ENCODE measurements at places on chromosomes 12 and 14.
A peak's percentile ranks its signal among the peaks of the same experiment; 100 is the strongest.

DNA sequence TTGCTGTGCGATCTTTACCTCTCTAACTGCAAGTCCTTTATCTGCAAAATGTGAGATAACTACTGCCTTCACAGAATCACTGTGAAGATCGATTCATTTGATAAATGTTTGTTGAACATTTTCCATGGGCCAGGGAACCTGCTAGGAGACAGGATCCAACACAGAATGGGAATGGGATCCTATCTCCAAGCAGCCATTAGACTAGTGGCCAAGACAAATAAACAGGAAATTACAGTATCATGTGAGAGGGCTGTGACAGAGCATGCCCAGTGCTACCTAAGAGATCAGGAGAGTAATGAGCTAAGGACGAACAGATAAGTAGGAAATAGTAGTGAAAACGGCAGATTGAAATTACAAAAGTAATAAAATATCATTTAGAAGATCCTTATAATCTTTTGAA lies 105.7 kb downstream of the GRIN2B start:
- no peak for DNase-seq

- no peak for DNase-seq
These were observed 45.4 kb downstream of the PHLDA1 start for GRCh38 chr12:75986001-75986746.

- no peak for DNase-seq
These were observed 13.5 kb downstream of the TBX3 start for GRCh38 chr12:114670291-114670980.

DNA sequence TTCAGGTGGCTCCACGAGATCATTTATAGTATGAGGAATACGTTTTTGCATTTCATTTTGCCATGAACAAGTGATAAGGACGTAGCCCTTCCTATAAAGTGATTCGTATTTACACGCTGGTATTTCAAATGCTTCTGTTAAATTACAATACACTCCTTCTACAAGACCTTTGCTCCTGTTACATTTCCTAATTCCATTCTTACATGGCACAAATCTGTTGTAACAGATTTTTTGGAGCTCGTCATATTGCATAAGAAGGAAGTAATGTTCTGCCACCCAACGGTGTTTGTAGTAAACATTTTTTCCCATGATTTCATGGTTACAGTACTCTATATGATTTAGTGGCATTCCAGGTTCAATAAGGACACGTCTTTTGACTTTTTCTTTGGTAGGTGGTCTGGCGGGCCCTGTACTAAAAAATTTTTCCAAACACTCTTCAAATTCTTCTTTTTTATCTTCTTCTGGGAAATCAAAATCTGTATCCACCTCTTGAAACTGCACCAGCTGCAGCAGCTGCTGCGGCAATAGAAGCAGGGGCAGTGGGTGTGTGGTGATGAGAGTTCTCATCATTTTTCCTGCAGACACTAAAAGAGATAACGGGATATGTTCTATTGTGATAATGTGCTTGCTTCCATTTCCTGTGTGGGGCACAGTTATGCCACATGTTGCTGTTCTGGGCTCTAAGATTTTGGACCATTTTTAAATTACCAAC lies 4.2 kb downstream of the RNASE9 start:
- peak; percentile 23 for DNase-seq

- no peak for DNase-seq
These were observed 80.5 kb upstream of the TBX3 start for GRCh38 chr12:114764510-114764909.

Measured in suppressor macrophage (primary cell).